ENCODE measurements at places on chromosomes 6 and 20. TPM values are rescaled to one million over a fixed set of nuclear protein-coding genes. Genes with fewer than 3 reads are reported as not detected.

SIGLEC1 gene
- total RNA-seq, result not detected

BANF2 gene
- not detected for total RNA-seq

BPI gene
- total RNA-seq, result not detected

GPSM3 gene
- total RNA-seq, result 7.2 TPM

KHDC1L gene
- total RNA-seq, result not detected

RCAN2 gene
- not detected for total RNA-seq

PPP1R16B gene
- not detected for total RNA-seq

ADGRF4 gene
- 18.3 TPM for total RNA-seq

COL12A1 gene
- total RNA-seq, result 29.8 TPM

HUS1B gene
- 0.49 TPM for total RNA-seq

PRPH2 gene
- 0.14 TPM for total RNA-seq

EYA4 gene
- 3.9 TPM for total RNA-seq

MBOAT1 gene
- 1.8 TPM for total RNA-seq

SLCO4A1 gene
- total RNA-seq, result 4.0 TPM

SLC26A8 gene
- not detected for total RNA-seq

NCOA3 gene
- total RNA-seq, result 23.2 TPM

ARMH2 gene
- not detected for total RNA-seq

SLC16A10 gene
- 0.09 TPM for total RNA-seq

TPMT gene
- total RNA-seq, result 14.9 TPM

IL20RA gene
- total RNA-seq, result 3.8 TPM

FRK gene
- total RNA-seq, result 2.7 TPM

GCLC gene
- total RNA-seq, result 67.3 TPM

ADGRB3 gene
- not detected for total RNA-seq
